ENCODE measurements at places on chromosomes 13 and 19. TPM values are rescaled to one million over a fixed set of nuclear protein-coding genes. Genes with fewer than 3 reads are reported as not detected.

GRCh38 chr13:39789451-39789850 is 134.0 kb downstream of the COG6 start:
- no peak for DNase-seq

DNA sequence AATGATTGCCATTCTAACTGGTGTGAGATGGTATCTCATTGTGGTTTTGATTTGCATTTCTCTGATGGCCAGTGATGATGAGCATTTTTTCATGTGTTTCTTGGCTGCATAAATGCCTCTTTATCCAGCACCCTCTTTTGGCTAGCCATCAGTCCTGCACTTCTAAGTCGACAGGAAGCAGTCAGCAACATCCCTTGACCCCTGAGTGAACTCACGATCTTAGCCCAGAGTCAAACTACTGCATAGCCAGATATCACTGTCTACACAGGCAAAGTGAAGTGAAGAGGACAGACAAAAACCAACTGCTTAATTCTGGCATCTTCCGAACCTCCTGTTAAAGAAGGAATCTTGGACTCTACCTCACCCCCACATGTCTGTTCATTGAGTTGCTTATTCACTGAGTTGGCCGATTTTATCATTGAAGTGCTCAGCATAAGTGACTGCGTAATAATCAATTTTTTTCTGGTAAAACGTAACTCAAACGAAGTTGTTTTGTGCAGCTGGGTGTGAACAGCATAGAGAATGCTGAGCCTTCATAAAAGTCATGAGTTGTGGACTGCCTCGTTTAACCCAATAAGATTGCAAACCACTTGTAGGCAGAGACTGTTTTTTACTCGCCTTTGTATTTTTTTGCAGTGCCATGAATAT is 304.2 kb downstream of the COG6 start:
- DNase-seq = no peak

GRCh38 chr13:35716729-35717128 is 240.2 kb upstream of the MAB21L1 start:
- no peak for DNase-seq

- DNase-seq = peak; percentile 94
Observed at GRCh38 chr19:18208098-18208951, 4.5 kb upstream of the RAB3A start.

DNA sequence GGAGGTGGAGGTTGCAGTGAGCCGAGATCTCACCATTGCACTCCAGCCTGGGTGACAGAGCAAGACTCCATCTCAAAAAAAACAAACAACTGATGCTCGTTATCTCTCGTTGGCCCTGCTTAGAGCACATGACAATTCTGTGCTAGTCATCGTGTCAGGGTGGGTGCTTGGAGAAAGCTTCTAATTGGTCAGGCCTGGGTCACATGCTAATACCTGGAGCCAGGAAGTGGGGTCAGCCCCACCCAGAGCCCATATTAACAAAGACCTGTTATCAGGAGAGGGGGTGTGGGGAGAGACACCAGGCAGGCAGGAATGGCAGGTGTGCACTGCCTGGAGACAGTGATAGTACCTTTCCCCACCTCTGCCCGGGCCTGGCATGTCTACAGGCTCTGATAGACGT is 84.9 kb downstream of the DPF1 start:
- no peak for DNase-seq

DNA sequence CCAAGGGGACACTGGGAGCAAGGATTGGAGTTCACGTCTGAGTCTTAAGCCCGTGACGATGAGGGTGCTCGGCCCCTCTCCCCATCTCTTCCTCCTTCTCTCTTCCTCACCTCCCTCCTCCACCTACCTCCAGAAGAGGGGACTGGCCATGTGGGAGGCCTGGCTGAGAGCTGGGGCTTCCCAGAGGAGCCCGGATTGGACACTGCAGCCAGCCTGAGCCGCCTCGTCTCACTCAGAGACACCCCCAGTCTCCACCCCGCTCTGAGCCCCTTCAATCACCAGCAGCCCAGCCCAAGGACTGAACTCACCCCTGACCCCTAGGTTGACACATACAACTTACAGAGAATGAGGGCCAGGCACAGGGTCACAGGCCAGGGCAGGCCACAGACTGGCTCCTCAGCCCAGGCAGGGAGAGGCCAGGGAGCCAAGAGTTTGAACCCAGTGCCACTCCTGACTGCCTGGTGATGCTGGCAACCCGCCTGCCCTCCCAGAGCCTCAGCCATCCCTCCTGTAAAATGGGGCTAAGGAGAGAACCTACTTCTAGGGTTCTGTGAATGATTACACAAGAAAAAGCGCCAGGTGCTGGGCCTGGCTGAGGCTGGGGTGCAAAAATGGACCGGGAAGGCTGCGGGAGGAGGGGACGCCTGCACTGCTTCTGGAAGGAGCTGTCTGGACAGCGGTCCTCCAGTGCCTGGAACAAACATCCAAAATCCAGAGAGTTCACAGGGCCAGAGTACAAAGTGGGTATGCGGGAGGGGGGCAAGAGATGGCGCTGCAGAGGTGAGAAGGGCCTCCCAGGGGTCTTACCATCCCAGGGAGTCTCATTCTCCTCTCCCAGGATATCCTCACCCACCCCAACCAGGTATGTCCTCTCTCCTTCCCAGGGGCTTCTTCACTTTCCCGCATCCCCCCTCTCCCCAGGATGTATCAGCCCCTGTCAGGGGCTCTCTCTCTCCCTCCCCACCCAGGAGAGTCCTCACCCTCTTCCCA is 1.1 kb downstream of the CD79A start:
- DNase-seq = no peak

GRCh38 chr13:100100115-100100879 is 11.4 kb downstream of the PCCA start:
- peak; percentile 87 for DNase-seq

DNA sequence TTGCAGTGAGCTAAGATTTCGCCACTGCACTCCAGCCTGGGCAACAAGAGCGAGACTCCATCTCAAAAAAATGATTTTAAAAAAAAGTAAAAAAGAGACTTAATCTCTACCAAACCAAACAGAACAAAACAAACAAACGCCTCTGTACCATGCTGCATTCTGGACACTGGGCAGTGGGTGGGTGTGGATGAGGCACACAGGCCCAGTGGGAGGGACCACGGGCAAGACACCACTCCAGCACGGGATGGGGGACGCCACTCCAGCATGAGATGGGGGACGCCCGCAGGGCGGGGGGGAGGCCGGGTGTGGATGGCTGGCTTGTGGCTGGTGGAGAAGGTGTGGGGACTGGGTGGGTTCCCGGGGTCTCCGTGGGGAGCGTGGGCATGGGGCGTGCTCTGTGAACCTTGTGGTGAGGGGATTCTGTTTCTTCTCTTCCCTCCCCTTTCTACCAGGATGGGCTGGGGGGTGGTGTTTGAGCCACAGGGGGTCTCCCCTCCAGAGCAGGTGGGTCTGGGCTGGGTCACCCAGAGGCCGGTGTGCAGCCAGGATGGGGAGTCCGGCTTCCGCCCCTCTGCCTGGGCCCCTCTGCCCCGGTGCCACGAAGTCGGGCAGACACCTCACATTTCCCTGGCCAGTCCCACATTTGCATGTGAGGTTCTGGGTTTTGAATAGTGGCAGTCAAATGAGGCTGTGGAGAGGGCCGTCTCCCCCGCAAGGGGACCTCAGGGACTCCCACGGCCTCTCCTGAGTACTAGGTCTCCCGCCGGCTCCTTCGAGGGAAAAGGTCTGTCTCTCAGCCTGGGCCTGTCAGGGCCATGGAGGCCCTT is 23.9 kb upstream of the MATK start:
- no peak for DNase-seq

DNA sequence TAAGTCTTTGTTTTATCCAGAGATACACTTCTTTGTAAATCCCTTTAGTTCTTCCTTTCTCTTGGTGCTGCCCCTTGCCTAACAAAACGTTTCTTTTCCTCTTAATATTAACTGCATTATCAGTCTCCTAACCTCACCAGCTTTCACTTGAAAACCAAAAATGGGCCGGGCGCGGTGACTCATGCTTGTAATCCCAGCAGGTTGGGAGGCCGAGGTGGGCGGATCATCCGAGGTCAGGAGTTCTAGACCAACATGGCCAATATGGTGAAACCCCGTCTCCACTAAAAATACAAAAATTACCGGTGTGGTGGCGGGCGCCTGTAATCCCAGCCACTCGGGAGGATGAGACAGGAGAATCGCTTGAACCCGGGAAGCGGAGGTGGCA is 329.8 kb upstream of the MIR17HG start:
- DNase-seq = no peak

The IFI30 gene
- 2.3 TPM for total RNA-seq

The SLAIN1 gene
- total RNA-seq = 0.36 TPM

The CAPN12 gene
- total RNA-seq = 0.18 TPM

The CLASRP gene
- 19.9 TPM for total RNA-seq
